DMS53 (cell line): ENCODE measurements at places on chromosomes 2 and 18.

DNA sequence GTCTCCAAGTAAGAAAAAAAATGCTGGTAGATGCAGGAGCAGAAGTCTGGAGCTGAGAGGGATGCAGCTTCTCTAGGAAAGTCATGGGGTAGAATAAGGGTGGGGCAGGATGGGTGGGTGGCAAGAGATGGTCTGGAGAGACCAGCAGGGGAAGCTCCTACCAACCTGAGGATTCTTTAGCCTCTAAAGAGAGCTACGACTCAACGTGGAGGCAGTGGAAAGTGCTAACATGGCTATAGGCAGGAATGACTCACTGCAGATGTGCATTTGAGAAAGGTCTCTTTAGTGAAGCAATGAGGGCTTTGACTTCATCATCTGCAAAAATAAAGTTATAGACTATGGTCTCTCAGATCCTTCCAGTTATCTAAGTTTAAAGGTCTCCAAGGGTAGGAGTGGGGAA lies 722.8 kb upstream of the RAB6C start:
- no peak for DNase-seq

DNA sequence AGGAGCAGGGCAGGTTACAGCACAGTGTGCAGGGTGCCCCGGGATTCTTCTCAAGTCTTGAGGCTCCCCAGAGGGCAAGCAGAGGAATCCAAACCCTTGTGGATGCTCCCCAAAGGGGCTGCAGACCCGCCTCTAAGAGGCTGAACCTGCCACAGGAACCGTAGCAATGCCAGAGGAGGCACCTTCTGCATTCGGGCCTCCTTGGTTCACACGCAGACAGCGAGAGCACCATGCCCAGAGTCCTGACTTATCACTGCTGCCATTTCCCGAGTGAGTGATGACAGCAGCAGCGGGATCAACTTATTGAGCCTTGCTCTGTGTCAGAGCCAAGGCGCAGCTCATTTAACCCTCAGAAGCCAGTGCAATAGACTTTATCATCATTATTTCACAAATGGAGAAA lies 203.5 kb downstream of the CTIF start:
- no peak for DNase-seq

GRCh38 chr2:215579809-215580208 lies 143.9 kb upstream of the FN1 start:
- no peak for DNase-seq

DNA sequence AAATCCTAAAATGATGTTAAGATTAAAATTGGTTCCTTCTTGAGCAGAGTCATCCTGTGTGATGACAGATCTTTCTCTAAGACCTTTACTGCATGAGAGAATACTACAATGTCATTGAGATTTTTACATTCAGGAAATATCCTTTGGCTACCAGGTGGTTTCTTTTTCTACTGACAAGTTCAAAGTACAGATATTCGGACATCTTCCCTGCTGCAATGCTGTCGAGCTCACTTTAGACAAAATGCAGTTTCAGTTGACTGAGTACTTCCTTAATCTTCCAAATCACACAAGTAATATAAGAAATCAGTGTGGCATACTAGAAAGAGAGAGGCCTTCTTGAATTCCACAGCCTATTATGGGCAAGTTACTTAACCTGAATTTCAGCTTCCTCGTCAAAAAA lies 207.9 kb upstream of the ACVR2A start:
- no peak for DNase-seq

DNA sequence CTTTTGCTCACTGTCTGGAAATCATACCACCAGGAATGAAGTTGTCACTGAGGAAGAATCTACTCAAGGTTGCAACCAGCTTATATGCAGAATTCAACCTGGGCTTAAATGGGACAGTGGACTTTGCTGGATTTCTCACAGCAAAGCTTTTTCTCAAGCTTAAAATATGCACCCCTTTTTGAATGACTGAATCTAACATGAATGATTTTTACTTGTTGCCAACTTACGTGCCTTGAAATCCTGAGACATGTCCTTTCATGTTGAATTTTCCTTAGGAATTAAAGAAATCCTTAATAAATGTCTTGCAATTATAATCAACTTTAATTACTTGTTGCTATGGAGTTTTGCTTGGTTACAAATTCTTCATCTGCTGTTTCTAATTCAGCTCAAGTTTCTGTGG lies 57.4 kb downstream of the SPP2 start:
- no peak for DNase-seq

GRCh38 chr2:216632952-216633615 lies at the start of gene IGFBP2:
IGFBP2 (plus strand) TSS chr2:216633420; CDS start chr2:216633524, 104 bp downstream.
- peak; percentile 85 for DNase-seq

GRCh38 chr18:77754475-77755044 lies 504.9 kb downstream of the GALR1 start:
- no peak for DNase-seq

- DNase-seq: no peak
Measured at GRCh38 chr2:189880429-189880828, 96.2 kb downstream of the PMS1 start.

DNA sequence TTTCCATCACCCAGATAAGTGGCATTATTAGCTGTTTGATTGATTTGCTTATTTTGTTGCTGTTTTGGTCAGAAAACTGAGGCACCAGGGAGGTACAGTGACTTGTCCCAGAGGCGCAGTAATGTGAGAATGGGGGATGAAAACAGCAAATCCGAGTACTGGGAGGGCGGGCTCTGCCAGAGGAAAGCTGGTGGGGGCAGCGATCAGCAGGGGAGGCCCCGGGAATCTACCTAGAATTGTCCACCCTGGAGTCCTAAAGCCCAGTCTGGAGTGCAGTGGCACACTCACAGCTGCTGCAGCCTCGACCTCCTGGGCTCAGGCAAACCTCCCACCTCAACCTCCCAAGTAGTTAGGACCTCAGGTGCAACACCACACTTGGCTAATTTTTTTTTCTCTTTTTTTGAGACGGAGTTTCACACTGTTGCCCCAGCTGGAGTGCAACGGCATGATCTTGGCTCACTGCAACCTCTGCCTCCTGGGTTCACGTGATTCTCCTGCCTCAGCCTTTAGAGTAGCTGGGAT lies 17.0 kb upstream of the PTMA start:
- DNase-seq: no peak

DNA sequence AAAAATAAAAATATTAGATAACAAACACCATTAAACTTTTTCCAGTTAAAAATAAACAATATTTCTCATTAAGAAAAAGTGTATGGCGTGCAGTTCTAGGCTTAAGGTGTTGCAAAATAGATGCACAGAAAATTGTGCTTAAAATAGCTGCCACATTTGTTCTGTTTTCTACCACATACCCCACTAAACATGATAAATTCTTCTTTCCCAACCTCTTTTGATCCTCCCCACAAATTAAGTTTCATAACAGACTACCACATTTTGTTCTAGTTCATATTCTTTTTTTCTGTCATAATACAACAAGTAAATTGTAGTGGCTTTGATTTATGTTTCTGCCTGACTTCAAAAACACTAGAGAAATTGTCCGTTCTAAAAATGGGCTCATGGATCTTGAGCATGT lies 64.5 kb downstream of the ARHGAP28 start:
- no peak for DNase-seq

DNA sequence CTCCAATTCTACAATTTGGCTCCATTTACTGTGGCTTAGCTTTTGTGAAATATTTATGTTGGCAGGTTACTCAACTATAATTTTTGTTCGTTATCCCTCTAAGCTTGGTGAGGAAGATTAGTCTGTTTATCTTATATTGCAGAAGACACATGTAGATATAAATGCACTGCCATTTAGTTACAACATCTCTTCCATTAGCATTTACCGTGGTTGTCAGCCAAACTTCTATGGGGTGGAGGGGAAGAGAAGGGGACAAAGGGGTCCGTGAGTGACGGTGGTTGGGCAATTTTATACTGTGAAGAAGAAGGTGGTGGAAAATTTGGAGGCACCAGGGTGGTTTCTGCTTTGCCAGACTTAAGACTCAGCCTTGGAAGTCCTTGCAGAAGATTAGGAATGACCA lies 117.6 kb upstream of the CXCR4 start:
- no peak for DNase-seq

DNA sequence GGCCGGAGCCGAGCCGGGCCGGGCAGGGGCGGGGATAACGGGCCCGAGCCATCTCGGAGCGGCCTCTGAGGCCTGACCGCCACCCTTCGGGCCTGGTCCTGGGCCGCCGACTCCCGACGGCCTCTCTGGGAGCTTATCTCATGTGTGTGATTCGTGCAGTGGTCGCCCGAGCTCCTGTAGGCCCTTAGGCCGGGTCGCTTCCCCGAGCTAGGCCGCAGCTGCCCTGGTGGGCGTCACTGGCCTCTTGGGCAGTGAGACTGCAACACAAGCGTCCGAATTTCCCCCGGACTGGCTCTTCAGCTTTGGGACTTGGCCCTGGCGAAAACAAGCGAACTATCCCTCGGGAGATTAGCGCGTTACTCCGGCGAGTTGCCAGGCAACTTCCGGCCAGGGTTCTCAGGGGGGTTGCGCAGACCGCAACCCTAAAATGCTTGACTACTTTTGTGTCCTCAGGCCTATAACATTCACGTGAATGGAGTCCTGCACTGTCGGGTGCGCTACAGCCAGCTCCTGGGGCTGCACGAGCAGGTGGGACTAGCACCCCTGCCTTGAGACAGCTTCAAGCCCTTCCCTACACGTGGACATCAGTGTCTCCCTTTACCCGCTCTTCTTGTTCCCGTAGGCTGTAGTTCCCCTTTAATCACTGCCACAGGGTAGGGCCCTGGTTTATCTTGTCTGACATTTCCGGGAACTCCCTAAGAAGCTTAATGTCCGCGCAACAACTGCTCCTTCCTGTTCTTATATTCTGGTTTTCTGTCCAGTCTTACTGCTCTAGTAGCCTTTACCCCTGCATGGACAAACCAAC lies 602 bp downstream of the SNX17 start:
- peak; percentile 59 for DNase-seq

- DNase-seq: no peak
Measured at GRCh38 chr2:182941919-182942318, 75.5 kb upstream of the FRZB start.

DNA sequence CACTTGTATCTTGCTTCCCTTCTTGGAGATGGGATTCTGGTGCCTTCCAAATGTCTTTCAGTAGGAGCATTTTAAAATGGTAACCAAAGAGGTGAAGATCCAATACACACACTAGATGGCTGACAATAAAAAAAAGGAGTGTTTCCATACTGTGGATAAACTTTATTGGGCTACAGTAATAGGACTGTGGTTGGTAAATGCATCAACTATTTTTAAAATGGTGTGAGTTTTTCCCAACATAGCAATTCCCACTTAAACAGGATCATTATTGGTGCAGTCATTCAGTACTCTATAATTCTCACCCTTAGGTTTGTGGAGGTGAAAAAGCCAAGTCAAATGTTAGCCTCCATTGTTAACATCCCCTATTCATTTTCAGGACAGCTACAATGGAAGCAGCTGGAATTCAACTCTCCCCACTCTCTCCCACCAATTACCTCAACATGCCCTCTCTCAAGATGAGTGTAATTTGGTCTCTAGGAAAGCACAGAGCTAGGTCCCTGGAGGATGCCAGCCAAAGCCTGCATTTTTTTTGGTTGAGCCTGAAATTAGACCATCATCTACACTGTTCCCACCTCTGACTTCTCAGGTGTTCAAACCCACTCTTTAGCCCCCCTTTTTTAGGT lies 273.3 kb downstream of the TCF4 start:
- DNase-seq: no peak

DNA sequence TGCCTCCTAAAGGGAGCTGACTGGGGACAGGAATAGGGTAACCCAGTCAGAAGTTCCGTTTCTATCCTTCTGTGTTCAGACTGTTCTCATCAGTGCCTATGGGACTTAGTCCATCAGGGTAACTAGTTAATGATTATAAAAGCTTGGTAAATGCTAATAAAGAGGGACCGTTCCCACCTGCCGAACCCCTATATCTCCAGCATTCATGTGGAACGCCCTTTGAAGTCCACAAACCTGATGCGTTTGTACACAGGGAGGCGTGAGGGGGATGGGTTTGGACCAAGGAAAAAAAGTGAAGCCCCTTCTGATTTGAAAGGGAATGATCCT lies 112.9 kb downstream of the CDK15 start:
- peak; percentile 45 for DNase-seq

- no peak for DNase-seq
Measured at GRCh38 chr2:48419884-48420511, 110.0 kb upstream of the STON1 start.

- no peak for DNase-seq
Measured at GRCh38 chr2:226579519-226579918, 220.1 kb downstream of the IRS1 start.

- DNase-seq: peak; percentile 38
Measured at GRCh38 chr2:130251873-130252620, 53.8 kb upstream of the TUBA3E start.

DNA sequence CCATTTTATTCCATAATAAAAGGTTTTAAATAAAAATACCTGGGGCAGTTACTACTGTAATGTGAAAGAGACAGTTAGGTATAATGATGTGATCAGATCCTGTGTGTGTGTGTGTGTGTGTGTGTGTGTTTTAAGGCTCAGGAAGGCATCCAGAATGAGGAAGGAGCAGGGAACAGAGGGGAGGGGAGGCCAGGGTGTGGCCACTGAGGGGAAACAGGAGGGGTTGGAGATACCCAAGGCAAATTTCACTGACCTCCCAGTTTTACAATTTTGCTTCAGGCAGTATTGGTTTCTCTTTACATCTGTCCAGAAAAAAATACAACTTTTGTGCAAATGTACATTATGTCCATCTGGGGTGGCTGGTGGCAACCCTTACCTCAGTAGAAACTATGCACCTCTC lies 163.5 kb upstream of the FBXO11 start:
- no peak for DNase-seq

GRCh38 chr18:3329471-3329870 lies 67.5 kb downstream of the MYL12B start:
- DNase-seq: peak; percentile 34

- DNase-seq: no peak
Measured at GRCh38 chr2:59691518-59692190, 861.8 kb downstream of the BCL11A start.

GRCh38 chr2:229843613-229844012 lies 78.2 kb downstream of the TRIP12 start:
- no peak for DNase-seq

DNA sequence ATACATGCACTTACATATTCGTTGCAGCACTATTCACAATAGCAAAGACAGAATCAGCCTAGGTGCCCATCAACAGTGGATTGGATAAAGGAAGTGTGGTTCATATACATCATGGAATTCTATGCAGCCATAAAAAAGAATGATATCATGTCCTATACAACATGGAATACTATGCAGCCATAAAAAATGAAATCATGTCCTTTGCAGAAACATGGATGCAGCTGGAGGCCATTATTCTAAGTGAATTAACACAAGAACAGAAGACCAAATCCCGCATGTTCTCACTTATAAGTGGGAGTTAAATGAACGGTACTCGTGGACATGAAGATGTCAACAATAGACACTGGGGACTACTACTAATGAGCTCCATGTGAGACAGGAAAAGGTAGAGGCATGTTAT lies 288.1 kb upstream of the TFPI start:
- no peak for DNase-seq

- DNase-seq: no peak
Measured at GRCh38 chr2:111662771-111663470, 221.1 kb downstream of the ANAPC1 start.
